ENCODE measurements at places on chromosomes 7 and 10. TPM values are rescaled to one million over a fixed set of nuclear protein-coding genes. Genes with fewer than 3 reads are reported as not detected.

KCP gene
- total RNA-seq = 0.13 TPM

- DNase-seq = no peak
Measured at GRCh38 chr7:141992156-141992555, 3.5 kb upstream of the MGAM start.

GRCh38 chr10:124053971-124054370 lies 39.4 kb downstream of the CHST15 start:
- DNase-seq = no peak

- DNase-seq = no peak
Measured at GRCh38 chr10:75434291-75434690, 2.9 kb downstream of the LRMDA start.

- DNase-seq = no peak
Measured at GRCh38 chr7:99473315-99473596, 566 bp downstream of the ZNF789 start.

DNA sequence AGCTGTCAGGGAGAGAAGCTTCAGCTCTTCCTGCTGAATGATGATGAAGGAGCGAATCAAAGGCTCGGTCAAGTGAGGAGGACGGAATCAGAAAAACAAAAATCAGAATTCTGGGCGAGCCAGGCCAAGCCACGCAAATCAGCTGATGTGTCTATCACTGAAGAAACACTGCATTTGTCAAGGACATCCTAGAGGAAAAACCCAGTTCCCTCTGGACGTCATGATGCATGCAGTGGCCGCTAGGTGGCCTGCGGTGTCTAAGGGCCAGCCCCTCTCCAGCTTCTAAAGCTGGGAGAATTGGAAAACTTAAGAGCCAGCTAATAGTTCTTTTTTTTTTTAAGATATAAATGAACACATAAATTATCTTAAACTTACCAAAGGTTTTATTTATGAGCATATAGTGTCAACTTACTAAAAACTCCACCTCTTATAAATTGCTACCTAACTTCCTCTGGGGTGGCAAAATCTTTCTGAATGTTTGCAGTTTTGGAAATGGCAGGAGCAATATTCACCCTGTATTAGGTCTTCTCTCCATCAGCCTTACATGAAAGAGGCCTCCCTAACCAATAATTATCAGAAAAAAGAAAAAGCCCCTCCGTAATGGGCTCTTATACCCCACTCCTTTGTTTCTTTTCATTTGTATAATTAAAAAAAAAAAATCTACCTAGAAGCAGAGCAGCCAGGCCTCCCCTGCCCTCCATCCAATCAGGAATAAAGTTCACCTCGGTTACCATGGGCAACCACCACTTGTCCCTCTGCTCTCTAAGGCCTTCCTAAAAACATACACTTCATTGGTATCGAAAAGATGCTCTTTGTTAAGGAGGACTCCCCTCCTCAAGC lies 186.8 kb downstream of the USP6NL start:
- DNase-seq = peak; percentile 25

- DNase-seq = no peak
Measured at GRCh38 chr7:88760136-88760515, 626 bp downstream of the ZNF804B start.

SH2D4B gene
- total RNA-seq = 0.10 TPM

- no peak for DNase-seq
Measured at GRCh38 chr7:109003742-109004141, 434.1 kb downstream of the DNAJB9 start.
